Left cardiac atrium (tissue), 4 donors: ENCODE measurements at places on chromosomes 5 and 9.

- DNase-seq = no peak
Observed at GRCh38 chr9:89888233-89888632, 283.4 kb downstream of the GADD45G start.

DNA sequence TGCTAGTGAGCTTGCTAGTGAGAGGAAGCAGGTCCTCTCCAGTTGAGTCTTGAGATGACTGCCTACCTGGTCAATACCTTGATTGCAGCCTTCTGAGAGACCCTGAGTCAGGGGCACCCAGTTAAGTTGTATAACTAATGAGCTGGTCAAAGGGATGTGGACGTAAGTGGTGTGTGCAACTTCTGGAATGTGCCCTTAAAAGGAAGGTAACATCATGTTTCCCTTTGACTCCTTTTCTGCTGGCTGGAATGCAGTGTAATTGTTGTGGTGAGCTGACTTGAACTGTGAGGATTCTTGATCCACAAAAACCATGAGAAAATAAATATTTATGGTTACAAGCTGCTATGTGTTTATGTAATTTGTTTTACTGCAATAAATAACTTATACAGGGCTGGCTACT, 2.4 kb upstream of the SNX2 start:
- DNase-seq = no peak

DNA sequence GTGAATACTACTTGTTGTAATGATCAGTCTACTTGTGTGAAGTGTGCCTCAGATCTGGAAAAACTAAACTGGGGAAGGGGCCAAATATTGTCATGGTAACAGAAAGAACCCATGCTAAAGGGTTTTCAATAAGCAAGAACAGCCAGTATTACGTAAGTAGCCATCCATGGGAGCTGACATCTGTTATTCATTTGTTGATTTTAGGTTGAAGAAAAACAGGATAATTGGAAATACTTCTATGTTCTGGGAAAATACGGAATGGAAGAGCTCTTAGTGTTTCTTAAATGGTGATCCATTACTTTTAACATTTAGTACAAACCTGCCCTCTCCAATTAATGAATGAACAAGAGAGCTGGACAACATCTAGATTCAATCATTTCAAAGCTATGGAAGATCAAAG, 485.8 kb downstream of the NTRK2 start:
- no peak for DNase-seq

- no peak for DNase-seq
Observed at GRCh38 chr9:113156880-113157279, 6.1 kb downstream of the SLC31A2 start.

DNA sequence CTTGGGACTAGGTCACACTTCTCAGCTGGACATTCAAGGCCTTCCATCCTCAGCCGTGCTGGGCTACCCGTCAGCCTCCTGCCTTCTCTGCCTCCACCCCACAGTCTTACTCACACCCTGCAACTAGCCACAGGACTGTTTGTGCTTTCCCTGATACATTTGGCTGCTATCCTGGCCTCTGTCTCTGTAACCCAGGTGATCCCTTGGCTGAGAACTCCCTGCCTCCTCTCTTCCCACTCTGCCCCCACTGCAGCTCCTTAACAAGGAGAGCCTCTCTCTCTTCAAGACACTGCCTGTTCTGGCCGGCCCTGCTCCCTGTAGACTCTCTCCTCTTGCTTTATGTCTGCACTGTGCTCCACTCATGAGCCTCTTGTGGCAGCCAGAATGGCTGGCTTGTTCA, 120.6 kb downstream of the MSX2 start:
- DNase-seq = no peak

GRCh38 chr9:89482056-89482851, 15.7 kb downstream of the SEMA4D start:
- DNase-seq = no peak

GRCh38 chr5:177537389-177538361, 16.7 kb downstream of the FAM193B start:
- DNase-seq = peak; percentile 53

- no peak for DNase-seq
Observed at GRCh38 chr9:137581361-137582285, 2.9 kb upstream of the DPH7 start.

DNA sequence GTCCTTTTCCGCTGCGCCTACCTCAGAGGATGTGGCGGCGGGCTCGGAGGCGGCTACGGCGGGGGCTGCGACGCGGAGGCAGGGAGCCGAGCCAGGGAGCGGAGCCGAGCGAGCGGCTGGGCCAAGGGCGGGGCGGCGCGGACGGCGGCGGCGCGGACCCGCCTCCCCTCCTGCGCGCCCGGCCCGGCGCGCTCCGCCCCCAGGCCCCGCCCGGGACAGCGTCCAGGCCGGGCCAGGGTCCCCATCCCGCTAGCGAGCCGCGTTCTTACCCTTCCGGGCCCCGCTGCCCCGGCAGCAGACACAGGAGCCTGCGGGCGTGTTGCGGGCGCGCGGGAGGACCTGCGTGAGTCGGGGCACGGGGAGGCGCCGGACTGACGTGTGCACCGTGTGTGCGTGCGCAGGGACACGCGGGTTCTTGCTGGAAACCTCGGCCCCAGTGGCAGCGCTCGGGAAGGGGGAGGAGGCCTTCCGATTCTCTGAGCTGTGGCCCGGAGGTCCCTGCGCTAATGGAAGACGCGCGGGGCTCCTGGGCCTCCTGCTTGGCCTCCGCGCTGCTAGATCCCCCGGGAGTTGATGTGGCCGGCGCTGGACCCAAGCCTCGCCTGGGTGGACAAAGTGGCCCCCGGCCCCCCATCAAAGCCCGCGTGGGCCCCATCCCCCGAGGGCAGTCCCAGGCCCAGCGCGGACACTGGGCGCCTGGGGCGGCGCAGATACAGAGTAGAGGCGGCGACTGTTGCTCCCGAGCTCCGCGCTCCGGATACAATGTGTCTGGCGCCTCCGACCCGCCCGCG, at the start of gene VDAC1:
Gene VDAC1 (minus strand): TSS at position 350 of the 791 bp plus-strand sequence. CDS start 11,963 bp downstream, outside the sequence.
- peak; percentile 88 for DNase-seq

- no peak for DNase-seq
Observed at GRCh38 chr9:122228568-122229484, at the start of gene LHX6. Gene LHX6 (minus strand): TSS chr9:122228957. CDS start chr9:122228740, 217 bp downstream.

DNA sequence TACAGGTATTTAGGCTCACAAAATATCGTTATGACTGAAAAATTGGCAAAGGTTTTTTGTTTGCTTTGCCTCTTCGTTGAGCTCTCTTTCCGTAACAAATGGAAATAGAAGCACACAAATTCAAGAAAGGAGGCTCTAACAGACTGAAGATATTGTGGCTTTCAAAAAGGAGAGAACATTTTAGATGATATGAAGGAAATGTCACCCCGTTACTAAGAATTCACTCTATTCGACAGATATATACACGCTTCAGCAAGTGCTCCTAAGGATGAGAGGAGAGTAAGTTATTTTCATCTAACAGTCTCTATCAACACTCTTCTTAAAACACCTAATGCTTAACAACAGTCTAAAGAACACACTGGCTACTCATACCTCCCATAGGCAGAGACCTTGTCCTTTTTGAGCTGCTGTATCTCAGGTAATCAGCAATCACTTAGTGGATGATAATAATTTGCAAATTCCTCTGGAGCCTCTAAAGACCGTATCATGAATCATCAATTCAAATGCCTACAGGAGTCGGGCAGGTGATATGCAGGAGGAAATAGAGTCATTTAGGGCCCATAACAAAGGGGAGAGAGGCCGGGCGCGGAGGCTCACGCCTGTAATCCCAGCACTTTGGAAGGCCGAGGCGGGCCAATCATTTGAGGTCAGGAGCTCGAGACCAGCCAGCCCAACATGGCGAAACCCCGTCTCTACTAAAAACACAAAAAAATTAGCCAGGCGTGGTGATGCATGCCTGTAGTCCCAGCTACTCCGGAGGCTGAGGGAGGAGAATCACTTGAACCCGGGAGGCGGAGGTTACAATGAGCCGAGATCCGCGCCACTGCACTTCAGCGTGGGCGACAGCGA, 1.4 kb upstream of the HSDL2 start:
- peak; percentile 29 for DNase-seq

- no peak for DNase-seq
Observed at GRCh38 chr9:137406085-137406760, 16.7 kb downstream of the EXD3 start.

- no peak for DNase-seq
Observed at GRCh38 chr5:168790002-168790635, 211.0 kb upstream of the PANK3 start.

- no peak for DNase-seq
Observed at GRCh38 chr9:16252616-16253015, 617.9 kb downstream of the BNC2 start.

DNA sequence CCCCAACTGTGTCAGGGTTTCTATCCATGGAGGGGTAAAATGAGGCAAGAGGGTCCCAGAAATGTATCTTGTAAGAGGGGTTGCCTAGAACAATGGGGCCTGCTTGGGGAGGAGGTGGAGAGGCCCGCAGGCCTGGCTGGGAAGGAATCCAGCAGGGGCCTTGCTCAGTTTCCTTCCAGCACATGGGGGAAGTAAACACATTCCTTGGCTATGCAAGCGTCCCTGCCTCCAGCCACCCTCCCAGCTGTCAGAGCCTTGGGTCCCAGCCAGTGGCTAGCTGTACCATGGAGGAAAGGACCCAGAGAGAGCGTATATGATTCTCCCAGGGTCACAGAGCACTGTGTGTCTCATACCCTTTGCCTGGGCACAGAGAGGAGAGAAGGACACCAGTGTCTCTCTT, 71.1 kb upstream of the IL17B start:
- peak; percentile 84 for DNase-seq

DNA sequence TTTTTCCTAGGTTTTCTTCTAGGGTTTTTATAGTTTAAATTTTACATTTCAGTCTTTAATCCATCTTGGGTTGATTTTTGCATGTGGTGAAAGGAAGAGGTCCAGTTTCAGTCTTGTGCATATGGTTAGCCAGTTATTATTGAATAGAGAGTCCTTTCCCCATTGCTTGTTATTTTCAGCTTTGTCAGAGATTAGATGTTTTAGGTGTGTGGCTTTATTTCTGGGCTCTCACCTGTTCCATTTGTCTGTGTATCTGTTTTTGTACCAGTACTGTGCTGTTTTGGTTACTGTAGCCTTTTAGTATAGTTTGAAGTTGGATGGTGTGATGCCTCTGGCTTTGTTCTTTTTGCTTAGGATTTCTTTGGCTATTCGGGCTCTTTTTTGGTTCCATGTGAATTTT, 25.8 kb downstream of the NIPBL start:
- no peak for DNase-seq

GRCh38 chr5:173968154-173968797, 20.7 kb upstream of the C5orf47 start:
- no peak for DNase-seq

GRCh38 chr9:92738661-92739081, 26.0 kb downstream of the BICD2 start:
- DNase-seq = no peak

- DNase-seq = no peak
Observed at GRCh38 chr5:103674251-103674650, 111.7 kb upstream of the NUDT12 start.

DNA sequence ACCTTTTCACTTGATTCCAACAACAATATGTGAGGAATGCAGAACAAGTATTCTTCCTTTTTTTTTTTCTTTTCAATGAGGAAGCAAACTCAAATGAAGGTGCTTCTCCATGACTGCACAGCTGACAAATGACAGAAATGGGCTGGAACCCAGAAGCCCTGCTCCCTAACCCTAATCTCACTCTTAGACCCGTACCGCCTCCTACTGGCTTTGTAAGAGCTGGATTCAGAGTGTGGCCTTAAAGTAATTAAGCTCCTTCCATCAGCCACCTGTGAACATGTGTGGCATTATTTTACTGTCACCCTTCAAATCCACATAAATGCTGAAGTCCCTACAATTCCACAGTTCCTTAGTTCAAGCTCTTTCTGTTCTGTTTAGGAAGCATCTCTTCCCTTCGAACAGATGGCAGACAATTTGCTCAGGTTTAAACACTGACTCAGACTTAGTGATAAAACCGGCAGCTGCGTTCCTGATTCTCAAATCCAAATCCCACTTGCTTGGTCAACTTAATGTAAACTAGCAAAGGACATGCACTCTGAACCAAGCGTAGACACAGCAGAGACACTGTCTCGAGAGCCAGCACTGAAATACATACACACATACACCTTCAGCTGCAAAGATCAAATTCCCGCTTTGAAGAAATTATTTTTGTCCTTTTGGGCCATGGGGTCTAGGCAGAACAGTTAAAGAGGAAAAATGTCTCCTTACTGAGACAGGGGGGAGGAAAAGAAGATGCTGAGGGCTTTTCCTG, 316.7 kb upstream of the TLE4 start:
- DNase-seq = no peak

DNA sequence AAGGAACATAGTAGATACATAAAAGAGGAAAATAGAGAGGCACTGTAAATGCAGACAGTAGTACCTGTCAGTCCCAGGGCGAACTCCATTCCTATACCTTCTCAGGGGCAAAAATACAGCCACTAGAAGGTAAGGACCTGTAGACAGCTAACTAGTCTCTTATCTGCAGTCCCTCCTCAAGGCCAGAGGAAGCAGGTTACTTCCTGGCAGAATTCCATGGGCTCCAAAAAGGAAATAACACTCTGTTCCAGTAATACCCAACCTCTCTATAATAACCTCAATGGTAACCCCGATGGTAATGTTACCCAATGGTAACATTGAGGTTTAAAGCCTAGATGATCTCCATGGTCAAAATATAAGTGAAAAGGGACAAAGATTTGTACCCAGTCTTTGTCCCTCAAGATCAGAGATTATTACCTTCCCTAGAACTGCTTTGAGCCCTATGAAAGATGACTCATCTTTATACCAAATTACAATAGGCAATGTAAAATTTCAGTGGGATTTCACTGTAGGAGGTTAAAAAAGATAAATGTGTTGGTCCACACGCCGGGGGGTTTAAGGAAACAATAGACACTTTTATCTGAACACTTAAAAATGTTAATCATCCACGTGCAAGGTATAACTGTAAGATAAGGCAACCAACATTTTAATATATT, 113.0 kb downstream of the DENND1A start:
- DNase-seq = no peak

GRCh38 chr5:152116934-152117333, 192.3 kb upstream of the GLRA1 start:
- no peak for DNase-seq

- DNase-seq = no peak
Observed at GRCh38 chr5:86866036-86866435, 248.3 kb downstream of the COX7C start.

GRCh38 chr9:89524963-89525362, 27.1 kb upstream of the SEMA4D start:
- no peak for DNase-seq

DNA sequence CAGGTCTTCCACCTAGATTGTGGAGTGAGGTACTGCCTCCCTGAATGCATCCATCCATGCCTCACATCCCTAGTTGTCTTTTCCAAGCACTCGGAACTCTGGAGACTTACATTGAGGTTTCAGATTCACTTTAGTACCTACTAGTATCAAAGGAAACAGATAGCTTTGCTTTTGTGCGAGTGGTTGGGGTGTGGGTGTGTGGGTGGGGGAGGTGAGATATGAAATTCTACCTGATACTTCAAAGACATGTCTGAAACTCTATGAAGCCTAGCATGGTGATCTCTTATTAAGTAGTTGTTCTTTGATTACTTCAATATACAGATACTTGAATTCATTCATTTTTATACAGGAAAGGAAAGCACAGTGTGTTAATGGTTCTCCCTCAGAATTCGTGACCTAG, 64.4 kb downstream of the MCCC2 start:
- no peak for DNase-seq
